ENCODE measurements at places on chromosomes 12 and 14.

DNA sequence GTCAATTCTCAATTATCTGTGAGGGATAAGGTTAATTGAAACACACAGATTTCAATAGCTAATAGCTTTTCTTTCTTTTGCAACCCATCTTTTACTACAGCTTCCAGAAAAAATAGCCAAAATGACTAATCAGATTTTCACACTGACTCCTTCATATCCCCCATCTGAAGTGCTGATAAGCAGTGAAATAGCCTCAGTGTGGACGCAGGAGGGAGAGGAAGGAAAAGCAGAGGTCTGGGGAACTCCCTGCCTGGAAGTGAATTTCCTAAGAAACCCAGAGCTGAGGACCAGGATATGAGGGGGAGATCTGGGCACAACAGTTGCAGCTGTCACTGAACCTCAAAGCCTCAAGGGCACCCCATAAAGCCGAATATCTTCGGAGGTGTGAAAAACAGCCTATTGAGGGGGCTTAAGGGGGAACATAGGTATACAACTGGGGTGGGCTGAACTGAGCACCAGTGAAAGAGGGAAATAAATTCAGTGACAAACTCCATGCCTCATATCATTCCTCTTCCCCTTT, 60.9 kb downstream of the EMP1 start:
- DNase-seq, result no peak

DNA sequence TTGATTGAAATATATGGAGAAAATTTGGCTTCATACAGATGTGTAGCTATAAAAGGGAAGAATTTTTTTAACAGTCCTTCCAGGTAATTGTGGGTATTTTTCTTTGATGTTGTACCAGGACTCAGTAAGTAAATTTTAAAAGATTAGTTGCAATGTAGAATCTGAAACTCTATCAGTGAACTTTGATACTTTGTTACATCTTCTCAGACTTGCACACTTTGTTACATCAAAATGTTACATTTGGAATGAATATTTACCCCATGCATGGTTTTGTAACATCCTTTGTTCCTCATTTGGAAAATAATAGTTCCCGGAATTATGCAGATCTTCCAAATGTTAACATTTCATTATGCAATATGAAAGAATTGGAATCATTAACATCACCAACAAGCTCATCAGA, 13.8 kb downstream of the MTHFD1 start:
- DNase-seq, result no peak

- DNase-seq, result no peak
These were observed 128.8 kb downstream of the VRK1 start for GRCh38 chr14:96926001-96926400.

GRCh38 chr12:81070846-81071245, 7.0 kb upstream of the ACSS3 start:
- no peak for DNase-seq

Measured in Calu3 (cell line).